ENCODE measurements at places on chromosomes 1 and 21.

GRCh38 chr1:40310983-40311642 lies 6.0 kb downstream of the COL9A2 start:
- DNase-seq: no peak

- DNase-seq: no peak
These were observed 39.1 kb downstream of the UROD start for GRCh38 chr1:45051005-45051772.

DNA sequence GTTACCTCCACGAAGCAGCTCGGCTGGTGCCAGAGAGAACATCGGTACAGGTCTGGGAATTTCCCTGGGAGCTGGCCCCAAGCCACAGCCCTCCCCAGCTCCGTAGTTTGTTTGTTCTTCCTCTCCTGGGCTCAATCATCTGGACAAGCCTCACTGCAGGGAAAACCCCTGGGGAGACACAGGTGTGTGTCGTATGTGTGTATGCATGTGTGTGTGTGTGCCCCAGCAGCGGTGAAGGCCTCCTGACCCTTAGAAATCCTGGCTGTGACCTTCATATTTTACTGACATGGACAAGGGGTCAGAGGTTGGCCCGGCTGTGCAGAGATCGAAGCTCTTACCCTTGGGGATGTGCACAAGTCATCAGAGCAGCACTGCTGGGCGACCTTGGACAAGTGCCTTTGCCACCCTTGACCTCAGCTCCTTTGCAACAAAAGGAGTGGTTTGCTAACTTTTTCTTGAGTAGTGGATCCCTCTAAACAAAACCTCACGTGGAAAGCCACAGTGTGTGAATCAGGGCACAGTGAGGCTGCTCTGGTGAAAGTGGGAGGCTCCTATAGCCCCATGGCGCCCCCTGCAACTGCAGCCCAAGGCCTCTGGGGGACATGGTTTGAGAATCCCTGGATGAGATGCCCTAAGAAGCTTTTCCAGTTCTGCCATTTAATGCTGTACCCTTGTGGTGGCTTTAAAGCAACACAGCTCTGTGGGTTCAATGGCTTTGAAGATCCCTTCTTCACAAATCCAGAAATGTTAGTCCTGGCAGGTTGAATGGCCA lies 12.3 kb upstream of the IL22RA1 start:
- no peak for DNase-seq

GRCh38 chr1:34695580-34695979 lies 59.3 kb upstream of the GJB5 start:
- no peak for DNase-seq
